Neural crest cell (in vitro differentiated cells): ENCODE measurements at places on chromosomes 5 and 9.

DNA sequence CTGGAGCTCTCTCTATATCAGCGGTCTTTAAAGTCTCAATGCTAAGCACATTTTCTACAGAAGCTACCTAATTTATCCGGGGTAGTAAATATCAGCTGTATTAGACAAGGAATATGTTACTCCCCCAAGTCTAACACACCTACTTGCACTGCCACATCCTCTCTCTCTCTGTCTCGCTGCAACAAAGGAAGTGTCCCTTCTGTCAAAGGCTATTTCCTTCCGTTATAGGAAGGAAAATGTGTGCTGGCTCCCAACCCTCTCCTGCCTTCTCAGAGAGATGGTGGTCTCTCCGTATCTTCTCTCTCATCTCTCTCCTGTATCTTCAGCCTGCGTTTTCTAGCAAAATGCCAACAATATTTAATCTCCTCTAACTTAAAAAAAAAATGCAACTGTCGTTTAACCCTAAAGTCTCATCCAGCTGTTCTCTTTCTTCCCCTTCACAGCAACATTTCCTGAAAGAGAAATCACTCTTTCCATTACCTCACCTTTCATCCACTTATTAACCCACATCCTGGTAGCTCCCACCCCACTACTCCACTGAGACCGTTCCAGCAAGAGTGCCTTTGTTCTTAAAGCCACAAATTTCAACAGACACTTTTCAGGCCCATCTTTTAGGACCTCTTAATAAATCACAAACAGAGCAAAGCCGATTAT, 2.3 kb downstream of the TTF1 start:
- peak overlapping the region; percentile 4 for H3K27ac ChIP-seq
- H3K4me1 ChIP-seq: peaks cover 28% of the 10 kb centered on the region
- H3K4me3 ChIP-seq: peak overlapping the region; percentile 47
- DNase-seq: no peak

GRCh38 chr9:86508208-86508903, 154.1 kb upstream of the TUT7 start:
- H3K4me3 ChIP-seq: no peak overlapping the region
- H3K4me1 ChIP-seq: no peaks in the 10 kb centered on the region
- no peaks in the 10 kb centered on the region for H3K36me3 ChIP-seq

DNA sequence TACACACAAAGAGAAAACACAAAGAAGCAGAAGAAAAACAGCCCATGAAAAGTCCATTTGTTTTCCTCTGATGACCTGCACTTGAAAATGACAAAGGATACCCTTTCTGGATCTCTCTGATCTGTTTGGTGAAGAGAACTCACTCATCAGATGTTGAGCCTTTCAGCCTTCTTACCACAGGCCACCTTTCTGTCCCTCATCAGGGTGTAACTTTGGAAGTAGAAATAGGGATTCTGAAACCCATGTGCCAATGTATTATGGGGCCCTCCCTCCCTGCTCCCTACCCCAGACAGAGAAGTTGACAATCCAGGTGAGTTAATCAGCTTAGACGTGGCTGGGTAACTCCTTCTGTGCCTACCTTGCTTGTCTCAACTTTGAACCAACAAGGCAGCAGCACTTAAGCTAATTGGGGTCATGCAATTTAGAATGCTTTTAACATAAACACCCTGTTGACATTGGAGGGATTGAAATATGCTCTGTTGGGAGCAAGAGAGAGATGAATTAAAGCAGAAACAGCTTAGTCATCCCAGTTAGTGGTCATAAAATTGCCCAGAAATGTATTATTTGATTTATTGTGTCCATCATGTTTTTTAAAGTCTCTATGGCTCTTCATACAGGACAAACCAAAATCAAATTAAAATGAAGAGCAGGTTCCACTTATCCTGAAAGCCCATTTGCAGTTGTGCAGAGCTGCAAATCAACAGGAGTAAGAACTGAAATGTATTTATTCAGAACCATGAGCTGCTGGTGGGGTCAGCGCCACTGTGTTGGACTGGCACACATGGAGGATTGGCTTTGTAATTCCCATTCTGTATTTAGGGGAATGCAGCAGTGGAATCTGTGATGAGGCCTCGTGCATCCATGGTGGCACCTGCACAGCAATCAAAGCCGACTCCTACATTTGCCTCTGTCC, 132.0 kb downstream of the LIFR start:
- H3K27ac ChIP-seq: peak overlapping the region; percentile 62
- no peak for DNase-seq
- H3K27me3 ChIP-seq: no peaks in the 10 kb centered on the region

- no peak overlapping the region for H3K4me3 ChIP-seq
- H3K27me3 ChIP-seq: no peaks in the 10 kb centered on the region
- peaks cover 3% of the 10 kb centered on the region for H3K4me1 ChIP-seq
- no peak for DNase-seq
Observed at GRCh38 chr9:109033941-109034700, 20.8 kb upstream of the CTNNAL1 start.

DNA sequence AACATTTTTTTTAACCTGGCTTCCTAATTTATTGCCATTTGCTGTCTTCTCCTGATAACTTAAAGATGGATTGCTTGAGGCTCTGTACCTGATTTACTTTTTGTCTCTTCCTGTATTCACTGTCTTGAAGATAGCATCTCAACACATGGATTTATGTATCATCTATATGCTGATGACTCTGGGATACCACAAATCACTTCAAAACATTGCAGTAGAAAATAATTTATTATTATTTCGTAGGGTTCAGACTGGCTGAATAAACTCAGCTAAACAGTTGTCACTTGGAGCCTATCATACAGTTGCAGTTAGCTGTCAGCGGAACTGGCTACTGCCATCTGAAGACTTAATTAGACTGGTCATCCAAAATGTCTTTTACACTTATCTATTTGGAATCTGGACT, 1025.2 kb upstream of the CDH18 start:
- no peak for DNase-seq
- H3K27ac ChIP-seq: no peak overlapping the region

DNA sequence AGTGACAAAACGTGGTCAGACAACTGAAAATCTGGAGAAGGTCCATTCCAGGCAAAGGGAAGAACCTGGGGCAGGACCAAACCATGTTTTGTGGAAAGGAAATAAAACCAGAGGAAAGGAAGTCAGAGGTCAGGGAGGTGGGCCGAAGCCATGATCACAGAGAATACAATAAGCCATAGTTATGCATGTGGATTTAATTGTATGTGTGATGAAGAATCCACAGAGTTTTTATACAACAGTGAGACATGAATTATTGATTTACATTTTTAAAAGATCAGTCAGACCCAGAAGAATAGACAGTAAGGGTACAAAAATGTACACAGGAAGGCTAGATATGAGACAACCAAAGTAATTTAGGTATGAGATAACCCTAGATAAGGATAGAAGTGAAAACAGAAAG, 20.8 kb downstream of the TTC33 start:
- peaks cover 14% of the 10 kb centered on the region for H3K36me3 ChIP-seq
- H3K4me3 ChIP-seq: no peak overlapping the region
- H3K4me1 ChIP-seq: peaks cover 19% of the 10 kb centered on the region
- H3K27me3 ChIP-seq: no peaks in the 10 kb centered on the region
- H3K27ac ChIP-seq: no peak overlapping the region

DNA sequence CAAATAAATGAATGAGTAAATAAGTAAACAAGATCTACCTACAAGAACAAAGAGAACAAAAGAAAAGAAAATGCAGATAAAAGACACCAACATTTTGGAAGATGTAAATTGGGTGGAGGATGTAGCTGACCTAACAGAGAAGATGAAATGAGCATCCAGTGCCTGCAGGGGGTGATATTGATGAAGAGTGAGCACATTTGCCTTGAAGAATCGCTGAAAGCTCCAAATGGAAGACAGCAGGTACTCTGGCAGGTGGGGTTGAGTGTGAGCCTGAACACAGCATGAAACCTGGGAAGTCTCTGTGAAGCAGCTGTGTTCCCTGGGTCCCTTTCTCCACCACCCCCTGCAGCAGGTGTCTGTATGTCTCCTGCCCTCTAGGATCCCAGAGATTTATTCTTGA, 125.6 kb downstream of the NXNL2 start:
- no peak overlapping the region for H3K27ac ChIP-seq
- H3K4me3 ChIP-seq: no peak overlapping the region
- peaks cover 4% of the 10 kb centered on the region for H3K4me1 ChIP-seq
- DNase-seq: no peak
- H3K36me3 ChIP-seq: peaks cover 3% of the 10 kb centered on the region

DNA sequence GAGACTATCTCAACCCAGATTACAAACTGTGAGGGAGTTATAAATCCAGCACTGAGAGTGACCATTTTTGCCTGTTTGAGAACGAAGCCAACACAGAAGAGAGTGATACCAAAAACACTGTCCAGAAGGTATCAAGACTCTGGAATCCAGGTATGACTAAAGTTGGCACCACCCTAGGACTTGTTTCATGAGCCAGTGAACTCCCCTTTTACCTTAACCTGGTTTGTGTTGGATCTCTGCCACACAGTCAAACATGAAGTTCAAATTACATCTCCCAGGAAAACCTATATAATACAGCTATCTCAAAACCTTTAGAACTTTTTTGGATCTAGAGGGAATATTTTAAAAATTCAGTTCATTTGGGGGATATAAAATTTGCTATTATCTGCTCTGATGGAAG, 11.4 kb downstream of the ZBTB5 start:
- no peak overlapping the region for H3K27ac ChIP-seq
- H3K27me3 ChIP-seq: no peaks in the 10 kb centered on the region
- H3K4me3 ChIP-seq: no peak overlapping the region
- DNase-seq: no peak
- H3K36me3 ChIP-seq: peaks cover 14% of the 10 kb centered on the region

GRCh38 chr5:22249209-22249729, 603.9 kb downstream of the CDH12 start:
- no peak for DNase-seq
- H3K4me1 ChIP-seq: no peaks in the 10 kb centered on the region
- no peak overlapping the region for H3K4me3 ChIP-seq
- H3K36me3 ChIP-seq: no peaks in the 10 kb centered on the region
- H3K27ac ChIP-seq: no peak overlapping the region

DNA sequence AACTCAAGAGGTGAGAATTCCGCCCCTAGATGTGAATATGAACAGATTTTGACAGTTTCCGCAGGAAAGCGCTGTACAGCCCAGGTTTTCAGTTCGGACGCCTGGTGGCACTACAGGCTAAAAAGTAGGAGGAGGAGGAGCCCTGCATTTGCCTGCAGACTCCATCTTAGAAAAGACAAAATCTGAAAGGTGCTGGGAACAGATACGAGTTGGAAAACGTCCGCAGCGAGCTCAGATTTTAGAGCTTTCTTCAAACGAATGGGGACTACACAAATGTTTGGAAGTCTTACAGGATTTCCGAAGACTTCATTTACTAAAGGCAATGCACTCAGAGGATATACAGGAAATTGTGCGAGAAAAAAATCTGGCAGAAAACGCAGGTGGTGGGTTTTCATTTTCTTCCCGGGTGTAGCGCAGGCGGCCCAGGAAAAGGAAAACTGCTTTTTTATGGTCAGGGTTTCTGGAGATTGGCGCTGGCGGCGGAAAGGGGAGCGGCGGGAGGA, 9.9 kb upstream of the PCDHB2 start:
- peaks cover 4% of the 10 kb centered on the region for H3K4me1 ChIP-seq
- H3K27me3 ChIP-seq: peaks cover 5% of the 10 kb centered on the region
- peaks cover 3% of the 10 kb centered on the region for H3K36me3 ChIP-seq
- DNase-seq: no peak
- peak overlapping the region; percentile 81 for H3K27ac ChIP-seq
- peak overlapping the region; percentile 76 for H3K4me3 ChIP-seq

DNA sequence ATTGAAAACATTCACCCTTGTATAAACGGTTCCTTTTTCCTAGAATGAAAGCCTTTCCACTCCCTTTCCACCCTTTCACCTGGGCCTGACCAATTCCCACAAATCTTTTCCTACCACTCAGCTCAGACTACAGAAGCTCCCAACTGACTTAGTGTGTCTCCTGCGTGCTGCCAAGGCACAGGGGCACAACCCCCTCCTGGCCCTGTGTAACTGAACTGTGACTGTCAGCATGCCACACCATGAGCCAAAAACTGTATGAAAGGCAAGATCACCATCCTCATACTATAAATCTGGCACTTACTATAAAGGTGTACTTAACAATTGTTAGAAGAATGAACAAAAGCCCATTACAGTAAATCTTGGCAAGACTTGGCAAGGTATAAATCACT, 11.5 kb downstream of the NOL8 start:
- no peaks in the 10 kb centered on the region for H3K27me3 ChIP-seq
- H3K36me3 ChIP-seq: peaks cover 18% of the 10 kb centered on the region
- no peak for DNase-seq

DNA sequence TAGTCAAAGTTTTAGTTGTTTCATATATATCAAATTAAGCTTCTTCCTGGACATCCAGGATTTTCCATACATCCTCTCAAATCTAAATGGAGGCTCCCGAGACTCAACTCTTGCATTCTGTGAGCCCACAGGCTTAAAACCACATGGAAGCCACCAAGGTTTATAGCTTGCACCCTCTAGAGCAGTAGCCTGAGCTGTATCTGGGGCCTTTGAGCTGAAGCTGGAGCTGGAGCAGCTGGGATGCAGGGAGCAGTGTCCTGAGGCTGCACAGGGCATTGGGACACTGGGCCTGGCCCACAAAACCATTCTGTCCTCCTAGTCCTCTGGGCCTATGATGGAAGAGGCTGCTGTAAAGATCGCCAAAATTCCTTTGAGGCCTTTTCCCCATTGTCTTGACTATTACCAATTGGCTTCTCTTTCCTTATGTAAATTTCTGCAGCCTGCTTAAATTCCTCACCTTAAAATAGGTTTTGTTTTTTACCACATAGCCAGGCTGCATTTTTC, 151.0 kb downstream of the COX7C start:
- no peaks in the 10 kb centered on the region for H3K27me3 ChIP-seq
- no peak overlapping the region for H3K27ac ChIP-seq
- no peak overlapping the region for H3K4me3 ChIP-seq
- no peak for DNase-seq
- H3K36me3 ChIP-seq: peaks cover 4% of the 10 kb centered on the region
- H3K4me1 ChIP-seq: peaks cover 4% of the 10 kb centered on the region

GRCh38 chr9:97594381-97594921, 38.7 kb downstream of the TSTD2 start:
- H3K36me3 ChIP-seq: no peaks in the 10 kb centered on the region
- H3K27me3 ChIP-seq: peaks cover 4% of the 10 kb centered on the region
- DNase-seq: no peak
- H3K4me1 ChIP-seq: peaks cover 4% of the 10 kb centered on the region

- H3K4me3 ChIP-seq: no peak overlapping the region
- DNase-seq: no peak
- peaks cover 9% of the 10 kb centered on the region for H3K4me1 ChIP-seq
- H3K36me3 ChIP-seq: no peaks in the 10 kb centered on the region
Observed at GRCh38 chr9:112338561-112338960, 5.1 kb upstream of the PTBP3 start.

DNA sequence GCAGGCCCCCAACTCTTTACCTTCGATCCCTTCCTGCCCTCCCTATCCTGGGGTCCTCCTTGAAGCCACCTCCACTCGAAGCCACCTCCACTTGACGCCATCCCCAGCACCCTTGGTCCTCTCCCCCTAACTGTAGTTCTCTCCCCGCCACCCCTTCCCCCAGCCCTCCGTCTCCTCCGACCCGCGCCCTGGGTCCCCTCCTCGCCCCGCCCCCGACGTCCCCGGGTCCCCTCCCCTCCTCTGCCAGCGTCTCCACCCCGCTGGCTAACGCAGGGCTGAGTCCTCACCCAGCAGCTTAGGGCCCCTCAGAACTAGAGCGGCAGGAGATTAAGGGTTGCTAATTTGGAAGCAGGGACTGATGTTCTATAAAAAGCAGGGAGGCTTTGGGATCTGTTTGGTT, 30.6 kb upstream of the ANKRD33B start:
- H3K27ac ChIP-seq: no peak overlapping the region
- H3K27me3 ChIP-seq: peaks cover 13% of the 10 kb centered on the region
- no peak for DNase-seq
- H3K4me3 ChIP-seq: no peak overlapping the region
- no peaks in the 10 kb centered on the region for H3K36me3 ChIP-seq
- peaks cover 7% of the 10 kb centered on the region for H3K4me1 ChIP-seq

GRCh38 chr9:137648396-137648795, 29.6 kb downstream of the EHMT1 start:
- peaks cover 8% of the 10 kb centered on the region for H3K36me3 ChIP-seq
- H3K4me3 ChIP-seq: no peak overlapping the region
- no peaks in the 10 kb centered on the region for H3K27me3 ChIP-seq
- no peak for DNase-seq
- peaks cover 11% of the 10 kb centered on the region for H3K4me1 ChIP-seq
